Caudate nucleus (tissue), 63 donors: ENCODE measurements at places on chromosomes 4 and X.

DNA sequence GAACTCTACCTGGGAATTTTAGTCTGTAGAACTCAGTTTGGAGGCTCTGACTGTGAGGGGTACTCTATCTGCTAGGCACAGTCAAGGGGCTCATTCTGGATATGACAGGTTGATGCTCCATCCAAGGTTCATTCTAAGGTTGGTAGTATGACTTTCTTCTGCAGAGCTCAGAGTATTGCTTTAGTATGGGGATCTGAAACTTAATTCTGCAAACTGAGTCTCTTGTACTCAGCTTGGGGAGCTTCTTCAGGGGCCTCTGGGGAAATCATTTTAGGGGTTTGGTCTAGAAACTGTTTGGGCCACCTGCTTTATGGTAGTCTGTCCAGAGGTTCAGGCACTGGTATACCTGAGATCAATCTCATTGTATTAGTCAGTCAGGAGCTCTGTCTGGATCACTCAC is 9.7 kb upstream of the TSR2 start:
- no peak for DNase-seq

GRCh38 chrX:2921193-2921592 is 7.9 kb downstream of the ARSD start:
- DNase-seq, result no peak

DNA sequence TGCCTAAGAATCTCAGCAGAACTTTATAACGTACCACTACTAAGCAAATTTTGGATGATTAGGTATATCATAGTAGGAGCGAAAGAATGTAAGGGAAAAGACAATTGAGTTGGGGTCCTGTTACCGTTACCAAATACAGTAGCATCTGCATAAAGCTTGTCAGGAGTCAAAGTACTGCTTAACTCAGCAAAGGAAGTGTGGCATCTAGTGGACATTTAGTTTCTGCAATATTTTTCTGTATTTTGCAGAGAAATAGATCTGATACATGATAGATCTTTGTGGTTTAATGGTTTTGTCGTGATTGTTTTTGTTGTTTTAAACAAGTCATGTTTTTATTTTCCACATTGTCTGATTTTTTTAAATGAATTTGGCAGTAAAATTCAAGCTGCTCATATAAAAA is 81.0 kb upstream of the SMARCAD1 start:
- no peak for DNase-seq

- DNase-seq, result no peak
Observed at GRCh38 chrX:103155201-103155600, 59.7 kb upstream of the BEX4 start.

GRCh38 chr4:173699841-173700475 is 169.9 kb upstream of the HAND2 start:
- DNase-seq, result no peak
